ENCODE measurements at places on chromosomes 3 and 15. TPM values are rescaled to one million over a fixed set of nuclear protein-coding genes. Genes with fewer than 3 reads are reported as not detected.

DNA sequence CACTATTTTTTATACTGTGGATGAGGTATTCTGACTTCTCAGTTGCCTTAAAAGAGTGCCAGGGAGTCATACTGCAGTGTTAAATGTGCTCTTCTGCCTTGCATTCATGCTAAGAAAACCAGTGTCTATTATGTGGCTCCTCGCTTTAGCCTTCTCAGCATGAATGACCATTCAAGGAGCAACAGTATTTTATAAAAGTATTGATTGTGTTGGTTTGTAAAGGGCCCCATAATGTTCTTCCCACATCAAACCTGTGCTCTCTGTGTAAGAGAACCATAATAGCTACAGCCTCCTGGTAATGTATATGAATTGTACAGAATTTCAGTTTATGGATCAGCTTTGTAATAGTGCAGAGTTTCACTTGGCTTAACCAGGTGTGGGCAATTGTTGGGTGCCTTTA lies 316.4 kb downstream of the CNTN4 start:
- no peaks in the 10 kb centered on the region for H3K27me3 ChIP-seq
- no peak overlapping the region for H3K4me3 ChIP-seq
- no peaks in the 10 kb centered on the region for H3K4me1 ChIP-seq
- no peaks in the 10 kb centered on the region for H3K36me3 ChIP-seq
- DNase-seq: no peak

GRCh38 chr3:111473550-111473949 lies 68.4 kb upstream of the CD96 start:
- H3K4me3 ChIP-seq: no peak overlapping the region
- DNase-seq: no peak

Gene CSNK1G1
- 18.2 TPM for total RNA-seq

DNA sequence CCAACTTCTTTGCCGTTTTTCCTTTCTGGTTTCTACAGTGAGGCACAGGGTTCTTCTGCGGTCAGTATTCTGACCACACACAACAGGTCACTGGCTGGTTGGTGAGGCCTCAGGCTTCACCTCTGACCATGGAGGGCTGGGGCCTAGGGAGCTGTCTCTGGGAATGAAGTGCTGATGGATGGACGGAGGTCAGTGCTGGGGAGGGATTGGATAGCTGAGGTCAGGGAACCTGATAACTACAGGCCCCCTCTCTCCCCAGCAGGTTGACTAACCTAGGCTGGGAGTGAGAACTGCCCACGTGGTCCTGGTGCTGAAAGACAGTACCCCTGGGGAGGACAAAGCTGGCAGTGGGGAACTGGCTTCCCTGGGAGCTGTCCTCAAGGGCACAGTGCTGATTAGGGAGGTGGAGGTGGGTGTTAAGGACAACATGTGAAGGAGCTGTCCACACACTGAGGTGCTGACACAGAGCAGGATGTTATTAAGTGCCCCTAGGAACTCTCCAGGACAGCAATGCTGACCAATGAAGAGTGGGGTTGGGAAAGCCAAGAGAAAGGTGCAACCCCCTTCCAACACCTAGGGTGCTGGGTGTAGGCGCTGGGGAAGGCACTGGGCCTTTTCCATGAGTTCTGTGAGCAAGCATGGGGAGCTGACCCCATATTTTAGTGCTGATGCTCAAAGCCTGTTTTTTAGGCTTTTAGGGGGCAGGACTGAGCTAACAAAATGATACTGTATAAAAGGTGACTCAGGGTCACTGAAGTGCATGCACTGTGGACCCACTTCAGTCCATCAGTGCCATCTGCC lies 45.2 kb downstream of the ATP2B2 start:
- H3K4me1 ChIP-seq: no peaks in the 10 kb centered on the region
- H3K4me3 ChIP-seq: no peak overlapping the region
- no peaks in the 10 kb centered on the region for H3K36me3 ChIP-seq
- H3K27ac ChIP-seq: no peak overlapping the region

Gene DZIP1L
- 21.9 TPM for total RNA-seq

Gene EAF2
- total RNA-seq: 2.4 TPM

GRCh38 chr3:151307583-151308488 lies 8.8 kb downstream of the GPR87 start:
- no peak overlapping the region for H3K27ac ChIP-seq
- DNase-seq: no peak

GRCh38 chr15:68620721-68621527 lies 42.1 kb downstream of the CORO2B start:
- no peaks in the 10 kb centered on the region for H3K27me3 ChIP-seq
- no peaks in the 10 kb centered on the region for H3K36me3 ChIP-seq
- H3K27ac ChIP-seq: peak overlapping the region; percentile 93
- H3K4me1 ChIP-seq: peaks cover 45% of the 10 kb centered on the region

Gene FGF12
- not detected for total RNA-seq

- peaks cover 3% of the 10 kb centered on the region for H3K27me3 ChIP-seq
- H3K4me1 ChIP-seq: peaks cover 2% of the 10 kb centered on the region
- DNase-seq: peak; percentile 63
- H3K27ac ChIP-seq: no peak overlapping the region
- H3K4me3 ChIP-seq: no peak overlapping the region
- H3K36me3 ChIP-seq: no peaks in the 10 kb centered on the region
Observed at GRCh38 chr3:139123377-139124095, 78.8 kb upstream of the PRR23C start.

Gene AMT
- 9.4 TPM for total RNA-seq

Gene DISP2
- total RNA-seq: 1.5 TPM

Measured in osteocyte (in vitro differentiated cells).